GM04504 (cell line): ENCODE measurements at places on chromosomes 7 and 10.

- no peak for DNase-seq
Observed at GRCh38 chr10:104922810-104923209, 281.7 kb downstream of the SORCS3 start.

- DNase-seq, result no peak
Observed at GRCh38 chr10:45647118-45647517, 25.5 kb downstream of the ZFAND4 start.

DNA sequence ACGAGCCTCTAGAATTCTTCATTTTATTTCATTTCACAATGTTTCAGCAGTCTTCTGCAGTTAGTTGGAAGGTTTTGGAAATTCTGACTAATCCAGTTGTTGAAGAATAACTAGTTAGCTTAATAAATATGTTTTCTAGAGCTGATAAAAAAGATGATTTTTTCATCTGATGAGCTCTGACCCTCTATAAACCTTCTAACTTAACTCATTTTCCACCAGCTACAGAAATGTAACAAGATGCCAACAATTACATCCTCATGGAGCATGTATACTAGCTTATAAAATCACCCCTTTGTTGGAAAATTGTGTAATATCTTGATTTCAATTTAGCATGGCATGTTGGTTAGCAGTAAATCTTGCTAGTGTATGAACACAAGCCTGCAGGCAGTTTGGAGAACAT lies 33.1 kb downstream of the KAT6B start:
- no peak for DNase-seq

- no peak for DNase-seq
Observed at GRCh38 chr7:9945131-9945530, 1028.5 kb upstream of the PHF14 start.

- no peak for DNase-seq
Observed at GRCh38 chr7:96114190-96114589, 207.7 kb downstream of the SLC25A13 start.

DNA sequence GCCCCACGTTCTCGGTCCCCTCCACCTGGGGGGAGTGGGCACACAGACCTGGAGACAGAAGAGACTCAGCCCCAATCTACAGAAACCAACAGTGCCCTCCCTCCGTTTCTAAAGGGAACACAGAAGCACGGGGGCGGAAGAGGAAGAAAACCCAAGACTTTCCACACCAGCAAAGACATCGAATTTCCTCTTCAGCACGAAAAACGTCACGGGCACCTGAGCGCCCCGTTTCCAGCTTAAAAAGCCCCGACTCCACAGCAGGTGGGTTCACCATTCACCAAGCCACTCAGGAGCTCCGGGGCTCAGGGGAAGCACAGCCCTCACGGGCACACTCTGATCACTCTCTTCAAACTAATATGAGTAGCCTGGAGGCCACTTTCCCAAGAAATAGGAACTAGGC lies 19.6 kb downstream of the NUDT1 start:
- no peak for DNase-seq

GRCh38 chr10:85100495-85100894 lies 772.1 kb downstream of the CCSER2 start:
- DNase-seq, result no peak

GRCh38 chr7:144454256-144455039 lies 51.0 kb upstream of the NOBOX start:
- DNase-seq, result no peak

GRCh38 chr7:2802101-2802500 lies 42.0 kb downstream of the GNA12 start:
- DNase-seq, result no peak

GRCh38 chr10:129811208-129811607 lies 152.9 kb downstream of the EBF3 start:
- DNase-seq, result no peak

DNA sequence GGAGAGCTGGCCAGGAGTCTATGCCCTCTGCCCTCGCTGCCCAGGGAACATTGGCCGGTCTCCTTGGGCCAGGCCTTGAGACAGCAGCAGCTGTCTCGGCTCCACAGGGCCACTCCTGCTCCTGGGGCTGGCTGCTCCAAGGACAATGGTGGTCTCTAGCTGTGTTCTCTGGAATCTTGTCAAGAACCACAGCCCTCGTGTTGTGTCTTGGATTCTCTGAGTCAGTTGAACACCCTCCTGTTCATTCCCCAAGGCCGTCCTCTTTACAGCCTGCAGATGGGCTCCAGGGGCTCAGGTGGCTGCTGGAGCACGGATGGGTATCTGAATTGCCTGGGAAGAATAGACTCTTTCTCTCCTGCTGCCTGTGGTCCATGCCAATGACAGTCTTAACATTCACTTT lies 511.1 kb downstream of the GLRX3 start:
- no peak for DNase-seq

GRCh38 chr7:51033727-51034520 lies 251.2 kb upstream of the GRB10 start:
- DNase-seq, result no peak

DNA sequence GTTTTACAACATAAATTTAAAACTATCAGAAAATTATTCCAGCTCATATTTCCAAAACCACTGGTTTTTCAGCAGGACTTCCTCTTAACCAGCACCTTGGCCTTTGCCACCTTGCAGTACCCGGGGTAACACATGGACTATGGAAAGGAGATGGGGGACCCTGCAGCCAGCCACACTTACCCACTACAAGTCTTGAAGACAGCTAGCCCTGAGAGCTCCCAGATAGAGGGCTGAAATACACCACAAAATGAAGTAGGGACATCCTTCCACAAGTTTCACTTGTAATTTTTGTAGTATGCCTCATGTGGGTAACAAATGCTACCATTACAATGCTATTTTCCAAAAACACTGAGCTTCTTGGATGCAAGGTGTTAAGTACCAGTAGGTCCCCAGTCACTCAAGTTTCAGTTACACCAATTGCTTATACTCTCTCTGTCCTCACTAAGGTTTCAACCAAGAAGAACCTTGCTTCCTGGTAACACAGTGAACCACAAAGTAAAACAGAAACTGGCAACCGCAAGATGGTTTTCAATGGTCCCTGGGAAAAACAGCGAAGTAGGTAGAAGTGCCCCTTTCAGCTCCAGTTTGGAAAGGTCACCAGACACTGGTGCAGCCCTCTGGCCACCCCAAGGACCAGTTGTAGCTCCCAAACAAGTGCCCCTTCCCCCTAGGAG lies 110.9 kb downstream of the SGMS1 start:
- DNase-seq, result no peak

GRCh38 chr7:142499635-142500034 lies 241.8 kb upstream of the PRSS58 start:
- DNase-seq, result no peak

DNA sequence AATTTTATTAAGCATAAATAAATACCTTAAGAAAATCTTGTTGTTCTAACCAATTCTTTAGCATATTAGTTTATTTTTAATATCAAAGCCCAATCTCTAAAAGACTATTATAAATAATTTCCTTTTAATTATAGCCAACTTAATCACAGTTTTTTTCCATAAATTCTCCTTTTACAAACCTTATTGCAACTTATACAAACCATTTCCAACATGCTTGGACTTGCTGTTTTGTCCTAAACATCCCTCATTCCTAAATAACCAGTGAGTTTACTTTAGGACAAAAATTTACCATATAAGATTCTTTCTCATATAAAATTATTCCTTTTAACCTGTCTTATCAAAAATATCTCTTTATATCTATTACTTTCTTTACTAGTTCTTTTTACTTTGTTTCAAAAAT lies 25.2 kb upstream of the LSM8 start:
- DNase-seq, result no peak

GRCh38 chr7:27166531-27167505 lies 1.5 kb upstream of the HOXA9 start:
- DNase-seq, result peak; percentile 48
